ENCODE measurements at places on chromosomes 1 and 21. TPM values are rescaled to one million over a fixed set of nuclear protein-coding genes. Genes with fewer than 3 reads are reported as not detected.

The ALX3 gene
- not detected for total RNA-seq

The ITLN2 gene
- total RNA-seq = not detected

The ANXA9 gene
- 0.30 TPM for total RNA-seq

The GJC2 gene
- 1.9 TPM for total RNA-seq

The FCAMR gene
- total RNA-seq = not detected

The MAEL gene
- total RNA-seq = not detected

The SIPA1L2 gene
- 2.5 TPM for total RNA-seq

The PDZK1IP1 gene
- not detected for total RNA-seq

The CFAP107 gene
- total RNA-seq = not detected

The TEX38 gene
- not detected for total RNA-seq

The HAX1 gene
- 143 TPM for total RNA-seq

The BRDT gene
- not detected for total RNA-seq

The CLCA1 gene
- total RNA-seq = not detected

The SLAMF9 gene
- total RNA-seq = not detected

The PLD5 gene
- total RNA-seq = under 0.01 TPM

The NPHS2 gene
- total RNA-seq = not detected

The LEPR gene
- 7.1 TPM for total RNA-seq

The COL24A1 gene
- total RNA-seq = 0.15 TPM

The HEYL gene
- not detected for total RNA-seq

The NOTCH2NLA gene
- total RNA-seq = 17.8 TPM

The H6PD gene
- total RNA-seq = 22.4 TPM

The CD5L gene
- total RNA-seq = not detected

The ANKRD34A gene
- total RNA-seq = 0.59 TPM

The GSTM1 gene
- total RNA-seq = not detected

The TACSTD2 gene
- 0.45 TPM for total RNA-seq

The TTC39A gene
- 0.30 TPM for total RNA-seq

The TIE1 gene
- 1.2 TPM for total RNA-seq

The C1orf74 gene
- 2.2 TPM for total RNA-seq

The LCK gene
- total RNA-seq = not detected

The SIKE1 gene
- 37.2 TPM for total RNA-seq

The C8B gene
- total RNA-seq = not detected

The IL19 gene
- total RNA-seq = not detected

The SON gene
- 52.8 TPM for total RNA-seq

The FCRL6 gene
- total RNA-seq = not detected

The NBPF4 gene
- not detected for total RNA-seq

The FCRL4 gene
- not detected for total RNA-seq

The CA6 gene
- total RNA-seq = not detected

The DLGAP3 gene
- 0.45 TPM for total RNA-seq

The TMPRSS15 gene
- total RNA-seq = not detected

The DAB1 gene
- not detected for total RNA-seq

The SPRR4 gene
- not detected for total RNA-seq

The EDEM3 gene
- 16.2 TPM for total RNA-seq

The CYYR1 gene
- total RNA-seq = 3.9 TPM

The SLFNL1 gene
- under 0.01 TPM for total RNA-seq

The HTR6 gene
- not detected for total RNA-seq

The TRAF3IP3 gene
- not detected for total RNA-seq

The LAD1 gene
- total RNA-seq = not detected

The PRAMEF10 gene
- not detected for total RNA-seq

The RSPH1 gene
- total RNA-seq = not detected

The TIMM17A gene
- 51.6 TPM for total RNA-seq

The CD34 gene
- total RNA-seq = not detected

The ADARB1 gene
- total RNA-seq = 6.2 TPM

Data from bronchus fibroblast of lung (primary cell).